ENCODE measurements at places on chromosomes 2 and 18.

DNA sequence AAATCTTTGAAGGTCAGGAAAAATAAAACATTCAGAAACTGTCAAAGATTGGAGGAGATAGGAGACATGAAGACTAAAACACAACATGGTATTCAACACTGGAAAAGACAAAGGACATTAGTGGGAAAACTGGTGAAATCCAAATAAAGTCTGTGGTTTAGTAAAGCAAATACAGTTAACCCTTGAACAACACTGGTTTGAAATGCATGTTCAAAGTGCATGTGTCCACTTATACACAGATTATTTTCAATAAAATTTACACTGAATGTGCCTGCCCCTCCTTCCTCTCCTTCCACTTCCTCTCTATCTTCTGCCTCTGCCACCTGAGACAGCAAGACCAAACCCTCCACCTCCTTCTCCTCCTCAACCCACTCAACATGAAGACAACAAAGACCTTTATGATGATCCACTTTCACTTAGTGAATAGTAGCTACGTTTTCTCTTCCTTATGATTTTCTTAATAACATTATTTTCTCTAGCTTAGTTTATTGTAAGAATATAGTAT is 14.5 kb downstream of the OLA1 start:
- no peak for DNase-seq

- DNase-seq: no peak
These were observed 372.8 kb upstream of the ZC3H15 start for GRCh38 chr2:186113284-186113683.

GRCh38 chr2:55780697-55781096 is 87.1 kb upstream of the PNPT1 start:
- no peak for DNase-seq

DNA sequence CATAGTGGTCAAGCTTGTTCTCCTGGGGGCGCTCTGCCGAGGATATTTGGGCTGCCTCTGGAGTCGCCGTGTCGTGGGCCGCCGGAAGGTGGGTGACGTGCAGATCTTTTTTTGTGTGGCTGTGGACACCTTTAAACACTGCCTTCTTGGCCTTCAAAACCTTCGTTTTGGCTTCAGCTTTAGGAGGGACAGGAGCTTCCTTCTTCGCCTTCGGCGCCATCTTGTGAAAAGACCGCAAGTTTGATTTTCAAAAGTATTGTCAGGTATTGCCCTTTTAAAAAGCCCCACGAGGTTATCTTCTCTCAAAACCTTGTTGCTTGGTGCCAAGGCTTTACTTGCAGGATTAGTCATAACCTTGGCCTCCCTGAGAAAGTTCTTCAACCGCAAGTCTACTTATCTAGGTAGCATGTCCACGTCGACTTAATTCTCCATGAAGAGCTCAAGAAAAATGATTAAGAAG is 20.8 kb downstream of the LAMA3 start:
- DNase-seq: no peak

DNA sequence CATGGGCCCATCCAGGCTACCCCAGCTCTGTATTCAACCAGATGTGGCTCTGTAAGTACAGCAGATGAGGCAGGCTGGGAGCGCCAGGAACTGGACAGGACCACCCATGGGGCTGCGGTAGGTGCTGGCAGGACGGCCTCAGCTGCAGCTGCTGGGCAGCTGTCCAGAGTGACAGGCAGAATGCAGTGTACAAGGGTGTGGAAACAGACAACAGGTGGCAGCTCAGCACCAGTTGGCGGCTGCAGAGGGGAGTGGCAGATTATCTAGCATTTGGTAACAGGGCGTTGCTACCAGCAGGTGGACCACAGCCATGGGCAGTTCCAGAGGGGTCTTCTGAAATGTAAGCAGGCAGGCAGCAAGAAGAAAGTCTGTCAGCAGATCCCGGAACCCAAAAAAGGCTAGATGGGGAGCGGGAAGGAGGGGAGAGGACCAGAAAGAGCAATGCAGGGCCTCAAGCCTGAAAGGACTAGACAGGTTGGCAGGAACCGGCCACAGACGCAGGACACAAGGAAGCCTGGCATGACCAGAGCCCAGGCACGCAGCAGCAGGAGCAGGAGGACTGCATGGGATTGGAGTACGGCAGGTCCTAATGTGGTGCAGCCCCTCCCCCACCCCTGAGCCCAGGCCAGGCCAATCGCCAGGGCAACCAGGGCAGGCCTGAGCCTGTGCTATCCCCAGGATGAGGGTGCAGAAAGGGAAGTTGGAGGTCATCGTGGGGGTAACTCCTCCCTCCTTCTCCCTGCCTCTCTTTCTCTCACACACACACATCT is 24.7 kb downstream of the PKDCC start:
- no peak for DNase-seq

- no peak for DNase-seq
These were observed 25.5 kb upstream of the ALMS1 start for GRCh38 chr2:73359915-73360697.

- DNase-seq: no peak
These were observed 14.3 kb upstream of the KCMF1 start for GRCh38 chr2:84956334-84957297.

DNA sequence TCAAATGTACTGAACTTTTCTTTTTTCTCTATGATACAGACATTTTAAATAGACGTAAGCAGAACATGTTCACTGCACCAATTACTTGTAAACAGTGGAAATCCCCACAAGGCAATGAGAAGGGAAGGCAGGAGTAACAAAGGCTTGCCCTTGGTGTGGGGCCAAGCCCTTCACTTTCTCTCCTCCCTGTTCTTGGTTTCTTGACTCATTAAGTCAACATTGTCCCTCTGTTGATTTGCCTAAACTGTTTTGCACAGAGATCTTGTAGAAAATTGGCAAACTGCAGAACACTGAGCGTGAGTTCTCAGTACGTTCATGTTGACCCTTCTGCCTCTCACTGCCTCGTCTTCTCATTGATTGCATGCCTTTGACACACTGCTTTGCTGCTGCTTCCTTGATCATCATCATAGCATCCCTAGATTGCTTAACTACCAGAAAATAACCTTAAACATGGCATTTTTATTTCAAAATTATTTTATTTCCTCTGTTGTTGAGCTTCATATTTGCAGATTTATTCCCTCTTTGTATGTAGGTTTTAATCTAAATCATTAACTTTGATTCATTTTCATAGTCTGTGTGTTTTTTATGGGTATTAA is 257.7 kb downstream of the PTGR3 start:
- DNase-seq: no peak

- DNase-seq: no peak
These were observed 284.7 kb downstream of the LRRTM1 start for GRCh38 chr2:80019571-80020460.

DNA sequence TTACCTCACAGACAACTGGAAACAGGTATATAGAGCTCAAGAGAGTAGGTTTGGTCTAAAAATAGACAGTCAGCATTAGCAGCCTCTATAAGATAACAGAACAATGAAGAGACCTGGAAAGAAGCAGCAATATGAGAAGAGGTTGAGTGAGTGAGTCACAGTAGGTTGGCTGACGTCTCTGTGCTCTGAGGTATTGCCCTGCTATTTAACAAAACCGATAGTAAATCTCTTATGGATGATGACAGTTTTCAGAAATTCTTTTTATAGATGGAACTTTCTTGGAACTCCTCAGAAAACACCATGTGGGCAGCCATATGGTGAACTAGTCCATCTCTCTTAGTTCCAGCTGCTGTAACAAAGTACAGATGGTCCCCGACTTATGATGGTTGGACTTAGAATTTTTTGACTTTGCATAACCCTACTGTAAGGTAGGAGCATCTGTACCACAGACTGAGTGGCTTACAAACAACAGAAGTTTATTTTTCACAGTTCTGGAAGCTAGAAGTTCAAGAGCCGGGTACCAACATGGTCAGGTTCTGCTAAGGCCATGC is 123.5 kb downstream of the MBD2 start:
- no peak for DNase-seq

- no peak for DNase-seq
These were observed 15.8 kb downstream of the C18orf63 start for GRCh38 chr18:74331404-74331803.

DNA sequence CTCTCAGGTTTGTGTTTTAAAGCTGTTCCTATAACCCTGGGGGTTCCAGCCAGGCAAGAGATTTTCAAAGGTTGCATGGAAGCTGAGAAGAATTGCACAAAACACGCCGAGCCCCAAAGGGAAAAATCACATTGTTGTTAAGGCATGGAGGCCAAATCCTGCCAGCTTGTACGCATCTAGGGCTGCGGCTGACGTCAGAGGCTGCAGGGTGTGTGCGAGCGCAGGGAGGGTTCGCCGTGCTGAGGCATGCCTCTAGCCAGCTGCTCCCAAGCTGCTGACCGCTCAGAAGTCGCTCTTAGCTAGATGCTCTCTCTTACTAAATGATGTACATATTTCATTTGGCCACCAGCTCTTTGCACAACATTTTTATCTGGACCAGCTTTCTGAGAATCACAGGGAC is 191.8 kb downstream of the LPIN1 start:
- DNase-seq: no peak

GRCh38 chr2:1995081-1995480 is 250.8 kb upstream of the PXDN start:
- no peak for DNase-seq

DNA sequence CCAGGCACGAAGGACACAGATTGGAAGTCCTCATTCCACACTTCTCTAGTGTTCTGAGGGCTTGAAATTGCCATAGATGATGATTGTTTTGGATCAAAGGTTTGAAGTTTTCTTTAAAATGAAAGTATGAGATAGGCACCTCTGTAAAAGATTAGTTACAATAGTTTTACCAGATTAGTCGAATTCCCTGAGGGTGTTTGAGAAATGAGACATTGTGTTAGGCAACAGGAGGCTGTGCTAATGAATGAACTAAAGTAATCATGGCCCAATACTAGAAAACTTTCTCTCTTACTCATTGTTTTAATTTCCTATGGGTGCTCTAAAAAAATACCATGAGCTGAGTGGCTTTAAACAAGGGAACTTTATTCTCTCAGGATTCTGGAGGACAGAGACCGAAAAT is 421.7 kb downstream of the RNF144A start:
- no peak for DNase-seq

- no peak for DNase-seq
These were observed 14.7 kb upstream of the KCTD1 start for GRCh38 chr18:26563024-26563423.

DNA sequence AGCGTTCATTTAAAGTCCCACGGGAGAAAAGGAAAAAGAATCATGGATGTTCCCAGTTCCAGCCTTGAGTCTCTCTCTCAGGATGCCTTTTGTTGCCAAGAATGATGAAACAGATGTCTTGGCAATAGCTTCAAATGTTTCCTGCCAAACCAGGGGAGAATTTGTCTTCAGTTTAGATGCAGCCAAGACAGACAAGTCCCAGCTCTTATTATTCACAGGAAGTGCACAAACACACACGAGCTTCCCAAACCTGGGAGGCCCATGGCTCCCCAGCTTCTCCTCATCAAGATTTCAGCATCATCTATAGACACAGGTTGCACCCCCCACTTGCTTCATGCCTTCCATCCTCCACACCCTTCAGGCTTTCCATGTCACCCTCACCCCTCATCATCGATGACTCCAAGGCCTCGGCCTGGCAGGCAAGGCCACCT is 45.9 kb downstream of the HS1BP3 start:
- DNase-seq: no peak

GRCh38 chr2:143171817-143172216 is 42.6 kb downstream of the ARHGAP15 start:
- DNase-seq: no peak

GRCh38 chr2:140990416-140990815 is 1140.4 kb downstream of the LRP1B start:
- no peak for DNase-seq

DNA sequence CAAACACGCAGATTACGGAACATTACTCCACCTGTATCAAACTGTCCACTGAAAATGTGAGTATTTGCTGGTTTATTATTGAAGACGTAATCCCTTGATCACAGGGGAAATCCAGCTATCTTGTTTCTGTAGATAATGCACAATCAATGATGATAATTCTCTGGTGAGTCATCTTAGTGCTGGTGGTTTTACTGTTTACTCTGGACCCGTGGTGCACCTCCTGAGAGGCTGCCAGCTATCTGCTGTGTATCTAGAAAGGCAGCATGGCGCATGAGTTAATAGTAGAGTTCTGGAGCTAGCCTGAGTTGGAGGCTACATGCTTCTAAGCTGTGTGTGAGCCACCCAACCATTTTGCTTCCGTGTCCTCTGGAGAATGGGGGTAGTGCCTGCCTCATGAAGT is 6.5 kb downstream of the NCAPH start:
- DNase-seq: no peak

DNA sequence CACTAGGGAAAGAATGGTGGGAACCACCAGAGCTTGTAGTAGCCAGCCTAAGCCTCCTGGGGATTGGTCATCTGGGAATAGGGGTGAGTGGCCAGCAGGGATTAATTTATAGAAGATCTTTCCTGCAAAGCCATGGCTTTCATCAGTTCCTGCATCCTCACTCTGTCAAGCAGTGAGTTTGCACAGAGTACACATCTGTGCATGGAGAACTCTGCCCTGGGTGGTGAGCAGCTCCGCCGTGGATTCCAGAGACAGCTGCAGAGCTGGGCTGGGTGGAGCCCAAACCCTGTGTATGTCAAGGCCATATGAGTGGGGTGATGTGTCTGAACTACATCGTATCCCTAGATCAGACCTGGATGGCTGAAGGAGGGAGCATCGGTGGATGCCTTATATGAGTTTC is 182.2 kb downstream of the GLI2 start:
- no peak for DNase-seq

DNA sequence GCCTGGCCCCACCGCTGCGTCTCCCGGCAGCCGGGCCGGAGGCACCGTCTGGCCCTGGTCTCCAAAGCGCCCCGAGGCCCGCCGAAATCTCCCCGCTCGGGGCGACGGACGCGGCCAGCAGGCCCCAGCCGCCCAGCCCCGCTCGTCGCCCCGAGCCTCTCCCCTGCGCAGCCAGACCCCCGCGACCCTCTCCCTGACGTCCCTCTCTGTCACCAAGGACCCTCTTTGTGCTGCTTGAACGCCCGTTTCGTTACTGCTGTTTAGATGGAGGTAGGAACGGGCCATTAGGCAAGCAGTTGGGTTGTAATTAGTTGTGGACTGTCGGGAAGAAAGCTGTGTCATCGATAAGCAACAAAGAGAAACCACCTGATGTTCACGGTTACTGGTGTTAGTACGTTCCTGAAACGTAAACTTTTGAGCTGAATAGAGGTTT is 686 bp downstream of the UBXN4 start:
- DNase-seq: no peak

DNA sequence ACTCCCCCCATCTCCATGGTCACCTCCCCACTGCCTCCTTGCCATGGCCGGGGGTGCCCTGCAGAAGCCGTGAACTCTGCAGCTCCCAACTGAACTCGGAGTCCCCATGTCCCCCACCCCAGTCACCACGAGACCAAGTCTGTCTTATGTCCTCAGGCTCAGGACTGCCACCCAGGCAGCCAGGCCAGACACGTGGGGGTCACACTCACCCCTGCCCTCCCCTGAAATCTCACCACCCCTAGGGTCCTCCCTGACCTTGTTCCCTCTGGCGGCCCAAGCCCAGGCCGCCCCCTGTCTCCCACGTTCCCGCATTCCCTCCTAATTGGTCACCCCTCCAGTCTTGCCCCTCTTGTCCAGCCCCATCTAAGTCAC is 11.0 kb downstream of the AQP12A start:
- no peak for DNase-seq

DNA sequence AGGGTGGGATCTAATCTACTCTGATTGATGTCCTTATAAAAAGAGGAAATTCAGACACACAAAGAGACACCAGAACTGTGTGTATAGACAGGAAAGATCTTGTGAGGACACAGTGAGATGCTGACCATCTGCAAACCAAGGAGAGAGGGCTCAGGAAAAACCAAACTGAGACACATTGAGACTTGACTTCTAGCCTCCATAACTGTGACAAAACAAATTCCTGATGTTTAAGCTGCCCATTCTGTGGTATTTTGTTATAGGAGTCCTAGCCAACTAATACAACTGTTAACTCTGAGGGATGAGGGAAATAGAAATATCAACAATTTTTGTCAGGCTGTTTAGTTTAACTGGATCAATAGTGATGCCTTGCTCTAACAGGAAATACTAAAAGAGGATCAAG is 93.4 kb upstream of the COL3A1 start:
- DNase-seq: no peak
